ENCODE measurements at places on chromosomes 16 and 17.

DNA sequence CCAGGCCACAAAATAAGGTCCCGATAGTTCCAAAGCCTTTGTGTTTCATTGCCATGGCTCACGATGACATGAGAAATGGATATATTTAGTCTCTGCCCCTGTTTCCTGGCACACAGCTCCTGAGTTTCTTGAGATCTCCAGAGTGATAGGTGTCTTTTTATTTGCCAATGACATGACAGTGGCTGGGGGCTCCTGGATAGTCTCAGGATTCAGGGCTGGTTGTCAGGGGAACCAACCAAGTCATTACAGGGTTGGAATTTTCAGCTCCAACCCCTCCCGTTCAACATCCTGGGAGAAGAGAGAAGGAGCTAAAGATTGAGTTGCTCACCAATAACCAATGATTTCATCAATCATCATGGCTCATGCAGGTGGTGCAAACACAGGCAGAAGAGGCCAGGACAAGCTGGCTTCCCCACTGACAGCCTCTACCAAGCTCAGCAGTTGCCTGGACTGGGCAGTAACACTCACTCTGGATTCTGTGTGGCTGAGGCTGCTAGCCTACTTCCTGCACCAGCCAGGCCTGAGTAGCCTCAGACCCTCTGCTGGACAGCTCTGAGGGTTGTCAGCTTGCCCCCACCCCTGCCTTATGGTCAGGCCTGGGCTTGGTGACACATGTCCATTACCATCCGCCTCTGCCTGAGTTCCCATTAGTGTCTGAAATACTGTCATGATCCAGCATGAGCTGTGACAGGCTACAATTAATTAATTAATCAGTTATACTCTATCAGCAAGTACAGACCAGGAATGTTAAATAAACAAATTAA, 534.4 kb upstream of the CDH5 start:
- DNase-seq = no peak

DNA sequence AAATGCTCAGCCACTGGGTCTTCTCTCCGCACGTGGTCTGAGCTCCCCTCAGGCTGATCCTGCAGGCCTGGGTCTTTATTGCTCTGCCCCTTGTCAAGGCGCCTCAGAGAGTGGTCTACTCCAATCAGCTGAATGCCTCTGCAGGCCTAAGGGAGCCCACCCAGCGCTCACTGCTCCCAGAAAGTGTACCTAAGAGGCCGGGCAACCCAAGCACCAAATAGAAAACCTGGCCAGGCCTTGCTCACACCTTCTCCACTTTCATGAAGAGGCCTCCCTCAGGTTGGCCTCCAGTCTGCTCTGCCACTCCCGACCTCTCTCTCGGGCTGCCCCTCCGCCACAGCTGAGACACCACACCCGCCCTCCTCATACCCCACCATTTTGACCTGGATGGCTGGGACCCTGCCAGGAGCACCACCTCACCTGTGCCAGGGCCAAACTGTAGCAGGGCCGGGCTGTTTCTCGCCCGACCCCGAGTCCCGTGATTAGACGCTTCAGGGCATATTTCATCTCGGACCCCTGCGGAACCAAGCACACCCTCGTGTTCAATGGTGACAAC, 665 bp downstream of the MYBBP1A start:
- no peak for DNase-seq

DNA sequence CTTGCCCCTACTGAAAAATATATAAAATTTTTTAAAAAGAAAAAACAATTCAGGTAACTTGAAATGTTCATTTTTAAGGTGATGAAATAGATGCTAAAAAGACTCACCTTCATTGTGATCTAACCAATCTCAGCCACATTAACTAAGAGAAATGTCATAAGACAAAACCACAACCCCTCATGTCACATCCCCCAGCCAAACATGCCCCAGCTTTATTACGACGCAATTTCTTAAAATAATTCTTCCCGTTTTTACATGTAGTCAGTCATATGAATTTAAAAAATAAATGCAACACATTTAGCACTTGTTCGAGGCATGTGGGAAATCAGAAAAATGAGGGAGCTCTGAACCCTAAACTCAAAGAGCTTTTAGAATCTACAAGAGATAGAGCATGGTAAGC, 9.5 kb downstream of the AMFR start:
- DNase-seq = no peak

- no peak for DNase-seq
These were observed 95.4 kb downstream of the PRKCB start for GRCh38 chr16:23931199-23931598.

DNA sequence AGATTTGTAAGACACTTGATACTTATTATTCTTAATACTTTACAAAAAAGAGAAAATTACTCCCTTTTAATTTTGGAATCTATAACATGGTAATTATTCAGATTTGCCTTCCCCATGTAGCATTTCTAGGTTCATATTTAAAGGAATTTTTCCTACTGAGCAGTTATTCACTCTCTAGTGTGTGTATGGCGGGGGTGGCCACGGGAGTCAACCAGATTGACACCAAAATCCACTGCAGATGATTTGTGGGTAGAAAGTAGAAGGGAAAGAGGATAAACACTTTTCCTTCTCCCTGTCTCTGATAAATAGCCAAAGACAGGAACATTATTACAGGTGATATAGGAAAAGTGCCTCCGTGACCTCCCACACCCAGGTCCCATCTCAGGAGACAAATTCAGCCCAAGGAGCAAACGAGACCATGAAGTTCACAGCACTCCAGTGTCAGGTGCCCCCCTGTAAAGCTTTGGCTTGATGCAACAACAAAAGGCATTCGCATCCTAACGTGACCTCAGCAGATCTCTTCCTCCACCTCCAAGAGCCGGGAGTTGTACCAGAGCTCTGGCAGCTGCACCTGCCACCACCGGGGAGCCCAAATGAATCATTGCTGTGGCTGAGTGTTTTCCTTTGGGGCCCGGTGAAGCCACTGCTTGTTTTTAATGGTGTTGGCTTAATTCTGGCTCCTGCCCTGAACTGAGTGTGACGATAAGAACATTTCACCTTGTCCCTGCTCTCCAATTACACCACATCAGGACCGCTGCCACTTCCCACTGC, 92.7 kb upstream of the NOL11 start:
- DNase-seq = no peak

GRCh38 chr16:9148374-9149015, 57.1 kb downstream of the HAPSTR1 start:
- DNase-seq = no peak

GRCh38 chr17:10610884-10611283, 46.2 kb downstream of the MYH3 start:
- no peak for DNase-seq

- peak; percentile 89 for DNase-seq
These were observed 85.9 kb downstream of the SNX29 start for GRCh38 chr16:12062343-12063003.

- no peak for DNase-seq
These were observed 16.6 kb downstream of the NXPH3 start for GRCh38 chr17:49592263-49592662.

DNA sequence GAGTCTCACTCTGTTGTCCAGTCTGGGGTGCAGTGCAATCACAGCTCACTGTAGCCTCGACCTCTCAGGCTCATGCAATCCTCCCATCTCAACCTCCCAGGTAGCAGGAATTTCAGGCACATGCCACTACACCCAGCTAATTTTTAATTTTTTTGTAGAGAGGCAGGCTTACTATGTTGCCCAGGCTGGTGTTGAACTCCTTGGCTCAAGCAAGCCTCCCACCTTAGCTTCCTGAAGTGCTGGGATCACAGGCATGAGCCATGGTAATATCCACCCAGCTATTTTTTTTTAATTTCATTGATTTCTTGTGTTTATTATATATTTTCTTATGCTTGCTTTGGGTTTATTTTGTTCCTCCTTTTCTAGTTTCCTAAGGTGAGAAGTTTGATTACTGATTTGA, 33.9 kb upstream of the NACA2 start:
- DNase-seq = no peak

DNA sequence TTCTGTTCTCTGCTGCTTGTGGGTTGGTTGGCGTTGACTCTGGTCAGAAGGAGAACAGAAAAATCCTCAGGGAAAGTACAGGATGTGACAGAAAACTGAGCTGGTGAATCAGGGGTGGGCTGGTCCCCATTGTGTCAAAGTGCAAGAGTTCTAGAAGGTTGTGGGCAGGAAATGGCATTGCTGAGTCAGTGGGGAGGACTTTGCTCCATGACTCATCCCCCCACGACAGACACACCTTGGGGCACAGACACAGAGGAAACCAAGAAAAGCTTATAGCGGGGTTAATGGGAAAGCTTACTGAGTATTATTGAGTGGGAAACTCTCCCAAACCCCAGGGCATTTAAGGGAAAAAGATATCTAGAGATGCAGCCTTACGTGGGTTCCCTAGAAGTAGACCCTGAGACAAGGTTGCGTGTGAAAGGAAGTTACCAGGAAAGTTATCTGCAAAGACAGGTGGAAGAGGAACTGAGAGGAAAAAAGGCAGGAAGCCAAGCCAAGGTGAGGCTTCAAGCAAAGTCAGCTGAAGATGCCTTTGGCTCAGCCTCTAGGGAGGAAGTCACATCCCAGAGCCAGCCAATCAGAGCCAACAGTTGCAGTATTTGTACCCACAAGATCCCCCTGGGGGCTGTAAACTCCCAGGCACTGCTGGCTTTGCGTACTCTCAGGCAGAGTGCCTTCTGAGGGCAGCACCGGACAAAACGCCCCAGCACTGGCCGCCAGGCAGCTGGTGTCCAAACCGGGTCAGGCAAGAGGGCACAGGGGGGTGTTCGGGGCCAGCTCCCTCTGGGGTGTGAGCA, 86.4 kb downstream of the FOXL1 start:
- DNase-seq = peak; percentile 95

GRCh38 chr17:80957461-80957941, 34.1 kb upstream of the CHMP6 start:
- no peak for DNase-seq

- no peak for DNase-seq
These were observed 124.0 kb downstream of the ZNF423 start for GRCh38 chr16:49731911-49732310.

DNA sequence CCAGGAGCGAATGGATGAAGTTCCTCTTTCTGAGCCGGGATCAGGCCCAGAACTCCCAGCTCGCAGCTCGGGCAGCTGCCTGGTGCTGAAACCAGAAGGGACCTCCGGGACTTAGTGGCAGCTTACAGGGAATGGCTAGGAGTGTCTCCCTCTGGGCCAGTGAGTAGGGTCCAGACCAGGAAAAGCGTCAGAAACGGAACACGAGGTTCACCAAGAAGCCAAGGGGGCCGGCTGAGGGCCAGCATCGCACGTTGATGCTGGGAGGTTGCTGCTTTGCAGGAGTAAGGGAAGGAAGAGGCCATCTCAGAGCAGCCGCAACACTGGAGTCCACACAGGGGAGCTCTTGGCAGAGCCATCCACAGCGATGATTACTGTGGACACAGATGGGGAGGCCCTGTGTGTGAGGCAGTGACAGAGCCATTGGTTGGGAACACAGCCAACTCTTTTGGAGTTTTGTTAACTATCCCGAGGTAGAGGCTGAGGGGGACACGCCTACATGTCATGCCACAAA, 74.0 kb upstream of the CREBBP start:
- peak; percentile 34 for DNase-seq

DNA sequence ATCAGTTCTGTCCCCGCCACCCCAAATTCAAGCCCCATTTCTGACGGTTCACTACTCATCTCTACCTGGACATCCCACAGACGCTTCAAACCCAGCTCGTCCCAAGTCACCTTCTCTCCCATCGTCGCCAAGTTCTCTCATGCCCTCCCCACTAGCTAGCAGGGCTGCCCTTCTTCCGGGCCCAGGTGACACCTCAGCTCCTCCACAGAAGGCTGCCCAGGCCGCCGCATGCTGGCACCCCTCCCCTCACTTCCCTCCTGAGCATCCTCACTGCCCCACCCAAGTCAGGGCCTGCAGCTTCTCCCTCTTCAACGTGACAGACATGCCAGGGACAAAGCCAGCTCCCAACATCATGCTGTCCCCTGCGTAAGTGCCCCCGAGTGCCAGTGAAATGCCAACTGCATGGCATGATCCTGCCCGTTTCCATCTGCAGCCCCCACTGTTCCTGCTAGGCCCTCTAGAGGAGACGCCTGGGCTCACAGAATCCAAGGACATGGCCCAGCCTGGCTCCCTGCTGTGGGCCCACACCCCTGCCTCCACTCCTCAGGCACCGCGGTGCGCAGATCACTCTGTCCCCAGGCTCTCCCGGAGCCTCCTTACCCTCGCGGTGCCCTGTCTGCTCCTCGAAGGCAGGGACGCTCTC, 5.9 kb downstream of the CYB561 start:
- DNase-seq = no peak

- DNase-seq = no peak
These were observed 720 bp downstream of the METRN start for GRCh38 chr16:715477-716199.

Data from epithelial cell of esophagus (primary cell).